ENCODE measurements at places on chromosomes 11 and 22.

DNA sequence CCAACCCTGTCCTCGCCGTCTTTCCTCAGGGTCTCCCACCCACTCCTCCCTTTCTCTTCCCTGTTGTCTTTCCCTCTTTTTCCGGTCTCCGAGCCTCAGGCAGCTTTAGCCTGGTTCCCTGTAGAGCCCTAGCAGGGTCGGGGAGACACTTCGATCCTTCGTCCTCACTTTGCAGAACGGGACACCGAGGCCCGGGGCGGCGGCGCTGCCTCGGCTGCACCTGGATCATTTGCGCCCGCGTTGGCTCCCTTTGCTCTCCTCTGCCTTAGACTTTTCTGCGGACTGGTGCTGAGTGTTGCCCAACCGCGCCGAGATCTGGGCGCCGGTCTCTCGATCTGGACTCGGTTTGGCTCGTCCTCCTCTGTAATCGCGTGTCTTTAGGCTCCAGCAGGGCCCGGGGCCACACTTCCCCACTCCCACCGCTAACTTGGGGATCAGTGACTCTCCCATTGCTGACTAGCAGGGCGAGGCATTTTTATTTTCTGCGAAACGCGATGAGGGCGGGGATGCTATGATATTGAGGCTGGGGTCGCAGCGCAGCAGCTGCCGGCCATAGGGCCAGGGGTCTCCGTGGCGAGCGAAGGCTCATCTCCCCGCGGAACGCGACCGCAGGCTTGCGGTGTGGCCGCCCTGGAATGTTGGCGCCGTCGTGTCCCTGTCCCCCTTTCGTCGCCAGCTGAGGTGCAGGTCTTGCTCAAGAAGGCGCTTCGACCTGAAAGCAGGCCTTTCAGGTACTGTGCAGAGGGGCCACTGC is 1.6 kb upstream of the E2F8 start:
- no peak for DNase-seq

- DNase-seq, result no peak
Measured at GRCh38 chr11:17765356-17766072, 30.9 kb downstream of the KCNC1 start.

DNA sequence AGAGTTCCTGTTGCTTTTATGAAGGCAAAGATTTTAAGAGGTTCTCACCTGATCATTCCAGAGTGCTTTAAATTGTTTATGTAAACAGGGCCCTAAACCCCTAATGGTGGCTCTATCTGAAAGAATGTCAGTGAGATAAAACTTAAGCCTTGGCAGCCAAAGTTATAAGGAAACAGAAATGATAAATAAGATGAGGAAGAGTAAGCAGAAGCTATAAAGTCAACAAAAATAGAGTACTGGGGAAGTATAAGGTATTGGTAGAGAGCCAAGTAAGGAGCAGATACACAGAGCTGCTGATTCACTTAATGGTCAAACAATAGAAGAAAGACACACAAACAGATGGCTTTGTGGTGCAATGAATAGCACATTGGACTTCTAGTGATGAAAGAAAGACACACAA is 37.9 kb downstream of the TMPRSS5 start:
- DNase-seq, result no peak

DNA sequence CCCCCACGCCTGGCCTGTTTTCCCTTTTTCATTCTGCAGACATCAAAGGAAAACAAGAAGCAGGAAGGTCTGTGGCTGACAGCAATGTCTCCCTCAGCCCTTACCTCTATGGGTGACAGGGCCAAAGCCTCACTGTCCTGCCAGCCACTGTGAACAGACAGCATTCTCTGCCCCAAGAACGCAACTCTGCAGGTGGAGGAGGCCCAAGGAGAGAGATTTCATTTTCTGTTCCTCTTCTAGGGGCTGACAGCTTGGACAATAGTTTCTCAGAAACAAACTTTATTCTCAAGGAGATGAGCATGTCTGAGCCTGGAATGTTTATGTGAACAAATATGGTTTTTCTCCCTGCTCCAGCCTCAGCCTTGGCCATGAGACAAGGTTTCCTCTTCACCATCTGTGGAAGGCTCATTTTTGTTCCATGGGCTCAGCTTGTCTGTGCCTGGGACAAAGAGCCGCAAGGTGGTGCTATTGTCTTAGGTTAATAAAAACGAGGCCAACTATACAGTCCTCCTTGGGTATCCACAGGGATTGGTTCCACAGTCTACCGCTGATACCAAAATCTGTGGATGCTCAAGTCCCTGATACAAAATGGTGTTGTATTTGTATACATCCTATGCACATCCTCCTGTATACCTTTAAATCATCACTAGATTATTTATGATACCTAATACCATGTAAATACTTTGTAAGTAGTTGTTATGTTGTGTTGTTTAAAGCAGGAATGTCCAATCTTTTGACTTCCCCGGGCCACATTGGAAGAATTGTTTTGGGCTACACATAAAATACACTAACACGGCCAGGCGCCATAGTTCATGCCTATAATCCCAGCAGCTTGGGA is 5.8 kb downstream of the PIWIL3 start:
- peak; percentile 31 for DNase-seq

- no peak for DNase-seq
Measured at GRCh38 chr11:92770981-92771380, 198.5 kb upstream of the MTNR1B start.

DNA sequence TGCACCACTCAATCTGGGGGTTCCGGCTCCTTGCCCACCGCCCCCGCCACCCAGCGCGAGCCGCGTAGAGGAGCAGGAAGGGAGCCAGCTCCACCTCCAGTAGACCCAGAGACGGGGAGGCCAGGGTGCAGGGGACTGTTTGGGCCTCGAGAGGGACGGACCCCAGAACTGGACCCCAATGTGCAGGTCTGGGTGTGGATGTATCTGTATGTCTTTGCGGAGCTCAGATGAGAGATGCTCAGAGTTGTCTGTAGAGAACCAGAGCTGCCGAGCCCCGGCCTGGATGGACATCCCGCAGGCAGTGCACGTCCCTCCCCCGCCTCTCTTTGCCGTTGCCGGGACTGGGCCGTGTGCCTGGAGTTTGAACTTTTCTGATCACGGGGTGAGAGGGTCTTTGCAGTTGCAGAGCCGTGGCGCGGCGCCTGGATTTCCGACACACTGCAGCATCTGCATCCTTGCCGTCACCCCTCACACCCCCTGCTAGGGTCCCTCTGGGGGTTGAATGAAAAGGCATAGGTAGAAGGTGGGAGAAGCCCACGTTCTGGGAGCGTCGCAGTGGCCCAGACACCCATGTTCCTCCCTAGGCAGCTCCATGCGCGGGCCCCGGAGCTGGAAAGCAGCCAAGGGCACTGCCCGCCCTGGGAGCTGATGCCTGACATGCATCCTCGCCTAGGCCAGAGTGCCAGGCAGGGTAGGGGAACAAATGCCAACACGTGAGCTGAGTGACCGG is 105.2 kb downstream of the KCNQ1 start:
- no peak for DNase-seq

GRCh38 chr22:49632199-49633009 is 195.3 kb downstream of the BRD1 start:
- no peak for DNase-seq

DNA sequence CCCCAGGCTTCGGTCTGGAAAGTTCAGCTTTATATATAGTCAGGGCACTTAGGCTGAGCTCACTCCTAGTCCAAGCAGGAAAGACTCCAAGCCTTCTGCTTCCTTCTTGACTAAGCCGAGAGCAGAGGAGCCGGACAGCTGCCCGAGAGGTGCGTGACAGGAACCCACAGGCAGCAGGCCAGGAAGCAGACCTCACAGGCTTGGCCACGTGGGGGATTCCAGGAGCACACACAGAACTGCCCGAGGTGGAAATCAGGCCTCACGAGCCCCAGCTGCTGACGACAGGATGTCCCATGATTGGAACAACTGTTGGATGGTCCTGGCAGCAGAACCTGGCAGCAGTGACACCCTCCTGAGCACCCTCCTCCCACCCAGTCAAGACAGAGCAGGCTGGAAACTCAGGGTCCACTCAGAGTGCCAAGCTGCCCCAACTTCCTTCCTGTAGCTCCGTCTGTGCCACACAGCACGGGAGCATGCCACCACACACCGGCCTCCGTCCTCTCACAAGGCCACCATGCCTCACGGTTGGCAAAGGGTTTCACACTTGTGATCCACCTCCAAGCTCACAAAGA is 5.4 kb downstream of the PLA2G6 start:
- peak; percentile 63 for DNase-seq

DNA sequence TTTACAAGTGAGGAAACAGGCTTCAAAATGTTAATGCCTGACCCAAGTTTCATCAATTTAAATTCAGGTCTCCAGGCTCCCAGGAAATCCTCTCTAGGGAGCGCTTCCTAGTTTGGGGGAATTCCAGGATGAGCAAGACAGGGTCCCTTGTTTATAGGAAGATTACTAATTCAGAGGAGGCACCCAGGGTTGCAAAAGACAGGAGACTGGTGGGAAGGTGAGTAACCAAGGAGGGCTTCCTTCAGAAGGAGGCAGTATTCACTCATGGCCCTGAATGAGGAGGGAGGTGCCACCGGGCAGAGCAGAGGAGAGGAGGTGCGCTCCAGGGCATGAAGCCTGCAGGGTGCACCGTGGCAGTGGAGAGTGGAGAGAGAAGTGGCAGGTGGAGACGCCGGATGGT is 1.6 kb downstream of the TMEM132A start:
- no peak for DNase-seq

GRCh38 chr11:3205261-3206155 is 13.1 kb downstream of the MRGPRG start:
- DNase-seq, result no peak

- DNase-seq, result no peak
Measured at GRCh38 chr11:15871904-15872626, 484.3 kb downstream of the SOX6 start.

- DNase-seq, result no peak
Measured at GRCh38 chr11:68541991-68542390, 81.4 kb downstream of the PPP6R3 start.

GRCh38 chr22:45212306-45212709 is 28.4 kb downstream of the KIAA0930 start:
- no peak for DNase-seq

DNA sequence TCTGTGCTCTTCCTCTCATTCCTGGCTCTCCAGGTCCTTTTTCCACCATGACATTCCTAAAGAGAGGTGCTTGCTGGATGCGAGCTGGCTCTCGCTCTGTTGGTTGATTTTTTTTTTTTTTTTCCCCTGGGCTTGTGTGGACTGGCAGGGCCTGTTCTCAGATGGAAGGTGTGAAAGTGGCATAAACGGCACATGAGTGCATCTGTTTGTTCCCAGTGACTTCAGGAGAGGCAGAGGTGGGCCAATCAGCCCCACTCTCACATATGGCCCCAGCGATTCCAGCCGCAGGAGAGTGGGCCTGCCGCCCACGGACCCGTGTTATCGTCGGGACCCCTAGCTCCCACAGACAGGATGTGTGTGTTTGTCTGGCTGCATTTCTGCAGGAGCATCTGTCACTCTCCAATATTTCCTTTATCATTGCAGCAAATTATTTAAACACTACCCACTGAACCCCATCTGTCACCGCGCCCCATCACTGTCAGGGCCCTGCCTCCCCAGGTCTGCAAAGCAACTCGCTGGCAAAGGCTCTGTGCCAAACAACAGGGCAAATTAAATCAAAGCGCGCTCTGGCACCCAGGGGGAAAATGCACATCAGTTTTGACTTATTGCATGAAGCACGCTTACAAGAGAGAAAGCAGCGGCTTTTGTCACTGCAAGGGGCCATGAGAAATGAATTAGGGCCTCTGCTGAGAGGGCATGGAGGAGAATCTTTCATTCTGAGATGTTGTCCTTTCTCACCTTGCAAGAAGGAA is 886.3 kb downstream of the NTM start:
- no peak for DNase-seq

DNA sequence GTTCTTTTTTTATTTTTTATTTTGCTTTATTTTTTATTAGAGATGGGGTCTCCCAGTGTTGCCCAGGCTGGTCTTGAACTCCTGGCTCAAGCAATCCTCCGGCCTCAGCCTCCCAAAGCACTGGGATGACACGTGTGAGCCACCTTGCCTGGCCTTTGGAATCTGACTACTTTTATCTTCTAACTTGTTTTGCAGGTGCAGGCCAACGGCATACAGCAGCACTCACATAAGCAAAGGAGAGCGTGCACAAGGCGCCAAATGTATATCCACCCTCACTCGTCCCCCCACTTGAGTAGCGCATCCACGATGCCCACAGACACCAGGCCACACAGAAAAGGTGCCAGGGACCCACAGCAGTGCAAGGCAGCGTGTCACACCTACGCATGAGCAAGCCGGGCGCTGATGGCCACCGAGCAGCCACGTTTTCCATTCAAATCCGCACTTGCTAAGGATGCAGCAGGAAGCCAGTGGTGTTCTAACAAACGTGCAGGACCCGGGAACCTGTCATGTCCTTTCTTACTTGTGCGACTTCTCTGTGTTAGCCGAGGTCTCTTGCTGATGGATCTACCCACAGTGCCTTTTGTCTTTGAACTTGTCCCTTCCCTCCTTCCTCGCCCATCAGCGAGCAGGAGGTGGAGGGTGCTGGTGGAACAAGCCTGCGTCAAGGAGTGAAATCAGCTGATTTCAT is 5.9 kb downstream of the ASCL2 start:
- DNase-seq, result no peak

- no peak for DNase-seq
Measured at GRCh38 chr11:83957038-83957900, 671.1 kb upstream of the CCDC90B start.

DNA sequence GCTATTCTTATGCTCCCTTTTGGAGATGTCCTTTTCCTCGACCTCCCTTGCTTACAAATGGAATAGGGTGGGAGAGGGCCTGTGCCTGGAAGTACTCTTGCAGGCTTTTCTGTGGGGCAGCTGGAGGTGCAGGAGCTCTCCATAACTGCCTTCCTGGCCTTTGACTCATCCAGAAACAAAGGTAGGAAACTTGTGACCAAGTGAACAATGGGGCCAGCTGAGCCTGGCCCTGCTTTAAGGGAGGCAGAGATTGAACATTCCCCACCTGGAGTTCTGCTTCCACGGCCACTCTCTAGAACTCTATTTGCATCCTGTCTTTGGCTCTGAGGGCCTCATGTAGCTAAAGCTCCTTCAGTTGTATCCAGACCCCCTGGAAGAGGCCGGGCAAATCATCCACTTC is 5.1 kb upstream of the LYVE1 start:
- DNase-seq, result no peak

DNA sequence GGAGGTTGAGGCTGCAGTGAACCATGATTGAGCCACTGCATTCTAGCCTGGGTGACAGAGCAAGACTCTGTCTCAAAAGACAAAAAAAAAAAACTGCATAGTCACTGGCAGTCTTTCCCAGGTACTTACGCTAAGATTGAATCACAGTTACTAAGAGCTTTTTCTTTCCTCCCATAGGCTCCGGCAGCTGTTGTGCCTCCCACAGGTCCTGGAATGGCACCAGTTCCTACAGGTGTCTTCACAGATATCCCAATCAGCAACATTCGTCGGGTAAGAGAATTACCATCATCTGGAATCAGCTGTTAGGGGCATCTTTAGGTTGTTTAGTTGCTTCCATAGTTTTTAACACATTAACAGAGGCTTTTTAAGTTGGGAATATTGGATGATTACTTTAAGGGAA is 19.8 kb downstream of the DLAT start:
- no peak for DNase-seq

DNA sequence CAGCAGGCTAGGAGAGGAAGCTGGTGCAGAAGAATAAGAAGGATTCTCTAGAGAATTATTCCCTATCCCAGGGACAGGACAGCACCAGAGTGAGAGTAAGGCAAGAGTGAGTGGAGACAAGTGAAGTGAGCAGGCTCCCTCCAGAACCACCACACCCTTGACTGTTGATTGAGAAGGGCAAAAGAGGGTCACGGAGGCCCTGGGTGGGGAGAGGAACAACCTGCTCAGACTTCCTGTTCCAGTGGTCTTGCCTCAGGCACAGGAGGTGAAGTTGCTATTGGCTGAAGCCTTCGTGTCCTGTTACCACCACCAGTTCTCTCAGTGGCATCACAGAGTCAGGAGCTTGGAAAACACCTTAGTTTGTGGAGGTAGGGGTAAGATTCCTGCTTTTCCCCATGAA is 51.7 kb upstream of the CCDC89 start:
- peak; percentile 30 for DNase-seq

GRCh38 chr11:134413043-134413825 is 1.2 kb upstream of the B3GAT1 start:
- no peak for DNase-seq
